ENCODE measurements at places on chromosomes 16 and 17.

- no peak for DNase-seq
Observed at GRCh38 chr16:87052506-87052905, 264.7 kb downstream of the C16orf95 start.

GRCh38 chr16:53881371-53881770, 177.4 kb downstream of the FTO start:
- DNase-seq, result no peak

DNA sequence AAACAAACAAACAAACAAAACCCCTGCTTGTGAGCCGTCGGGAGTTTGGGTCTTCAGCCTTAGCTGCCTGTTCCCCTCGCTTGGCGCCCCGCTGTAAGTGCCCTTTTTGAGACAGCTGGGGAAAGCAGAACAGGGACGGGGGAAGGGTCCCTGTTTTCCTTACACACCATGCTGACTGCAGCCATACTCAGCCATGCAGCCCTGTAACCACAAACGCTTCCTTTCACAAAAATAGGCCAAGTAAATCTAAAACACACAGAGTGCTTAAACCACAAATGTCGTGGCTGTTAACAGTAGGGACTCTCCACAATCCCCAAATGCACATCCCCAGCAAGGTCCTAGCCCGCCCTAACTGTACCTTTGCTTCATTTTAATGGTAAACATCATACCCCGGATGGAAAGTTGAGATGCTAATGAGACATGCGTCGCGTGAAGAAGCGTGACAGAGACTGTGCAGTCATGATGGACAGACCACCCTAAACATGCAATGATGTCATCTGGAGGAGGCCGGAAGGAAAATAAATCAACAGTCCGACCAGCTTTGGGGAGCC, 129.9 kb downstream of the MGAT5B start:
- peak; percentile 45 for DNase-seq

DNA sequence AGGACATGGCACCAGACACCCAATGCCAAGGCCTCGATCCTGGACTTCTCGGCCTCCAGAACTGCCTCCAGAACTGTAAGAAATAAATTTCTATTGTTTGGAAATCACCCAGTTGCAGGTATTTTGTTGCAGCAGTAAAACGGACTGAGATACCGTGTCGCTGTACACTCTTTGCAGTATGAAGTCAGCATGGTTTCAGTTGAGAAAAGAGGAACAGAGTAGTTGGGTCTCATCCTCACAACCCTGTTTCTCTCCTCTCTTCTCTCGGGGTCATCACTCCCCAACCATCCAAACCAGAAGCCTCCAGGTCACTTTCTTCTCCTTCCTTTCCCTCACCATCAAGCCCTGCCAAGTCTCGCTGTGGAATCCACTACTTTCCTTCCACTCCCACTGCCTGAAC, 77.8 kb downstream of the ADCY9 start:
- no peak for DNase-seq

- no peak for DNase-seq
Observed at GRCh38 chr17:57817299-57817698, 32.5 kb downstream of the MRPS23 start.

DNA sequence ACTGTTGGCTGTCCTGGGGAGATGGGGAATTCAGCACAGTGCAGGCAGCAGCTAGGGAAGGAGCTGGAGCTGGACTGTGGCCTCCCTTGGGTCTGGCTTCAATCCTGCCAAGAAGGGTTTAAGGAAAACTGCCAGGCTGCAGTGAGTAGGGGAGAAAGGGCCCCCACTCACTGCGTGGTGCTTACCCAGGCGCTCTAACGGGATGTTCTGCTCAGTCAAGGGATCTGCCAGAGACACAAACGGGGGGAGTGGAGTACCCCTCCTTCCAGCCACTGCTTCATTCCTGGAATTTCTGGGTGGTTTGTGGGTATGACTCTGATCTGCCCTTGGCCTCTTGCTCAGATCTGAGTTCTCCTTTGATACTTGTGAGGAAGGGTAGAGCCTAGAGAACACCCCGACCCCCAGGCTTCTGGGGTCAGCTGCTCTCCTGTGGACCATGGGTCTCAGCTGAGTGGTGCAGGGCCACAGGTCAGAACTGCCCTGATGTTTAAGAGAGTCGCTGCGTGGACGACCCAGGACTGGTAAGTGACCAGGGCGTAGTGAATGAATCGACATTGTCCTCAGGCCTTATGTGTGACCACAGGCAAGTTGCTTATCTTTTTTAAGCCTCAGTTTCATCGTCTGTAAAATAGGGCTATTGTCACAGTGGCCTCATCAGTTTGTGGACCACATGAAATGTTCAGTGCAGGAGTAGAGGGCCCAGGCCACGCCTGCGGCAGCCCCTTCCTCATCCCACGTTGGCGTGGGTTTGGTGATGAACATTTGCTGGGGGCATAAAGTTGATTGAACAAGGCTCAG, 9.6 kb downstream of the CRISPLD2 start:
- DNase-seq, result no peak

DNA sequence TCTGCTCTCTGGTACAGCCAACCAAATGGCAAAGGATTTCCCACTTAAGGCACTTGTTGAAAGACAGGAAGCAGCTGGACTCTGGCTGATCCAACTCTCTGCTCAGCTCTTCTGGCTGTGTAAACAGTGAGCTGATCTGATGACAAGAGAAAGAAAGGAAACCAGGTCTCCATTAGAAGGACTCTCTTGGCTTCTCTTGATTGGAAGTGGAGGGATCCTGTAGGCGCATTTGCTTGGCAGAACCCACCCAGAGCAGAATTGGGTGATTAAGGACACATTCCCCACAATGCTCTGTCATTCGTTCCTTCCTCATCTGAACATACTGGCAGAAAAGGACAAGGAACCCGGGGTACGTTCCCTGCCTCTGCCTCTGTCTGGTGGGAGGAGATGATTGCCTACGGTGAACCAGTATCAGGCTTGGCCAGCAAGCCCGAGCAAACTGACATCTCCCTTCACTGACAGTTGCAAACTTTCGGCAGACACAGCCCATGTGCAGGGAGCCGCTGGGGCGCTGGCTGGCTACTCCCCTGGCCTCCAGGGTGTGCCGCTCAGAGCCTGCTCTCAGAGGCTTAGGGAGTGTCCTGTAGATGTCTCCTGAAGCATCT, 29.1 kb downstream of the LDHD start:
- DNase-seq, result no peak

DNA sequence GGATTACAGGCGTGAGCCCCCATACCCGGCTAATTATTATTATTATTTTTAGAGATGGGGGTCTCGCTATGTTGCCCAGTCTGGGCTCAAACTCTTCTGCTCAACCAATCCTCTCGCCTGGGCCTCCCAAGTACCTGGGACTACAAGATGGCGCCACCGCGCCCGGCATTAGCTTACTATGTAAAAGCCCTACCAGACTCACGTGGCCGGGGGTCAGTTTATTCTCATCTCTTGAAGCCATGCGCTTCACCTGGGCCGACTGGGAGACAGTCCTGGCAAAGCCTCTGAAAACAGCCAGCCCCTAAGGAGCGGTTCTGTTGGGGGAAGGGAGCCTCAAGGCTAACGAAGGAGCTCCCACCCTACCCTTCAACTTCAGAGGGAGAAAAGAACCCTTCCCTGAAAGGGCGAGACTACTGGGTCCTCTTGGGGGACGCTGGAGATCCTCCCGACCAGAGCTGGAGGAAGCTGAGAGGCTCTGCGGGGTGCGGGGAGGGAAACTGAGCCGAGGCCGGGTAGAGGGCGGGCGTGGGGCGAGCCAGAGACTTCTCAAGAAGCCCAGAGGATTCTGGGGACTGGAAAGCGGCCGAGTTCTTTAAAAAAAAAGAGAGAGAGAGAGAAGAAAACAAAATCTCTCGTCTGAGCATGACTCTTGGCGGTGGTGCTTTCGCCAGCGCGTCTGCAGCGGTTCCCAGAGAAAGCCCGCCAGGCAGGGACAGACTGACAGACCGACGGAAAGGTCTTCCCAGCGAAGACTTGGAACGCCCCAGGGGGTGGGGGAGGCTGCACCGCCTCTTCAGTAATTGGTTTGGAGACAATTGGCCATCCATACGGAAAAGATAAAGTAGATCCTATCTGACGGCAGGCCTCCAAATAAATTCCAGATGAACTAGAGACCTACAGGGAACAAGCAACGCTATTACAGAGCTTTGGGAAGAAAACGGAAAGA, 5.6 kb upstream of the TUBG2 start:
- DNase-seq, result no peak

DNA sequence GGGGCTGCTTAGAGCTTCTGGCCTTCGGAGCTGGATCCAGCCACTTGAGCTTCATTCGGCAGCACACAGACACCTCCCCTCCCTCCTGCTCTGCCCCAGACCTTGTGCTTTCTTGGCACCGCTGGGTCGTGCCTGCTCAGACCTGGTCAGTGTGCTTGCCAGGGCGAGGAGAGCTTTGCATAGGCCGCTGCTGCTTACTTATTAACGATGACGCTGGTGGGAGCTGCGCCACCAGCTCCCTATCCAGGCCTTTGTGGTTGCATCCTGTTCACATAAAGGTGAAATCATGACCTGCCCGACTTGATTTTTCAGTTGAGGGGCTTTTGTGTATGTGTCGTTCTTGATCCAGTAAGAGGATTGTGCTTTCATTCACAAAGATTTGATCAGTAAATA, 101.1 kb downstream of the MSI2 start:
- DNase-seq, result no peak

GRCh38 chr17:18250259-18250658, 8.3 kb downstream of the FLII start:
- no peak for DNase-seq

GRCh38 chr16:54171626-54172537, 114.7 kb downstream of the IRX3 start:
- no peak for DNase-seq

DNA sequence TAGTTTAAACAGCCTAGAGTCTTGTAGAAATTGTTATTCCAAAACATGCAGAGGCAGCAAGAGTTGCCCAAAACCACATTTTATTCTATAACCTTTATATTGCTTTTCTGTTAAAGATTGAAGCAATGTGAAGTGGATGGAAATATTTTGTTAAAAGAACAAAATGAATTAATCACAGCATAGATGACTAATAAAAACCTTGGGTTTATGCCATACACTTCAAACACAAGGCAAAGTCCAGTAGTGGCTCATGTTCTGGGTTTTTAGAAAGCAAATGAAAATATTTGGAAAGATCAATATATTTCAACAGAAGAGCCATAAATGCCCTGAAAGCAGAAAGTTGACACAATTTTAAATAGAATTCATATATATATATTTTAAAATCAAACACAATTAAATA, 36.7 kb upstream of the ULK2 start:
- no peak for DNase-seq

- DNase-seq, result no peak
Observed at GRCh38 chr17:6160911-6161855, 91.0 kb downstream of the WSCD1 start.

DNA sequence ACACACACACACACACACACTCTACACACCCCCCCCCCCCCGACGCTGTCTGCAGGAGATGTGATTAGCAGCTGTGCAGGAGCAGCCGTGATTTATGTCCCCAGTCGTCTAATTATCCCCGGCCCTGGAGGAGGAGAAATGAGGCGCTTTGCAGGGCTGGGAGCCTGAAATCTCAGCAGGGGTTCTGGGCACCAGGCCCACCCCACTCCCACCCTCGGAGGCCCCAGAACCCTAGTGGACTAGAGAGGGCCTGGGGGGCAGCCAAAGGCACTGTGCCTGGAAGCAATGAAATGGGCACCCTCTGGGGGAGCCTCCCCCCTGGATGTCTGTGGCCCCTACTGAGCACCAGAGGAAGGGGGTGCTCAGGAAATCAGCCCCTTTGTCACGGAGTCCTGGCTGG, 134.2 kb upstream of the CIBAR2 start:
- DNase-seq, result no peak

- no peak for DNase-seq
Observed at GRCh38 chr16:496097-496886, 31.2 kb upstream of the CAPN15 start.

- no peak for DNase-seq
Observed at GRCh38 chr17:9860851-9861250, 35.1 kb downstream of the GLP2R start.

- no peak for DNase-seq
Observed at GRCh38 chr17:5508810-5509209, 22.4 kb downstream of the MIS12 start.

GRCh38 chr17:80750263-80750662, 205.6 kb downstream of the RPTOR start:
- no peak for DNase-seq

DNA sequence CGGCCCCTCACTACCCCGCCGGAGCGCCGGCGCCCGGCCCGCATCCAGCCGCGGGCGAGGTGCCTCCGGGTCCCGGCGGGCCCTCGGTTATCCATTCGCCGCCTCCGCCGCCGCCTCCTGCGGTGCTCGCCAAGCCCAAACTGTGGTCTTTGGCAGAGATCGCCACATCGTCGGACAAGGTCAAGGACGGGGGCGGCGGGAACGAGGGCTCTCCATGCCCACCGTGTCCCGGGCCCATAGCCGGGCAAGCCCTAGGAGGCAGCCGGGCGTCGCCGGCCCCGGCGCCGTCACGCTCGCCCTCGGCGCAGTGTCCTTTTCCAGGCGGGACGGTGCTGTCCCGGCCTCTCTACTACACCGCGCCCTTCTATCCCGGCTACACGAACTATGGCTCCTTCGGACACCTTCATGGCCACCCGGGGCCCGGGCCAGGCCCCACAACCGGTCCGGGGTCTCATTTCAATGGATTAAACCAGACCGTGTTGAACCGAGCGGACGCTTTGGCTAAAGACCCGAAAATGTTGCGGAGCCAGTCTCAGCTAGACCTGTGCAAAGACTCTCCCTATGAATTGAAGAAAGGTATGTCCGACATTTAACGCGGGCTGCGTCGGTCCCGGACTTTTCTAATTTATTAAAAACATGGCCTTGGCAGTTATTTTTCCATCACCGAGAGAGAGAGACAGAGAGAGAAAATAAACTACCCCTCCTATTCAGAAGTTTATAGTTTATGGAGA, 2.8 kb downstream of the IRX5 start:
- no peak for DNase-seq

GRCh38 chr16:12758031-12758669, 45.5 kb downstream of the CPPED1 start:
- DNase-seq, result no peak

GRCh38 chr16:72938795-72939164, 109.1 kb downstream of the ZFHX3 start:
- DNase-seq, result no peak

GRCh38 chr16:49622084-49622390, 233.9 kb downstream of the ZNF423 start:
- no peak for DNase-seq

- no peak for DNase-seq
Observed at GRCh38 chr17:978103-979093, 1.2 kb downstream of the NXN start.

- DNase-seq, result no peak
Observed at GRCh38 chr17:61070649-61071048, 329.0 kb upstream of the TBX2 start.
